ENCODE measurements at places on chromosomes 3 and 15.

DNA sequence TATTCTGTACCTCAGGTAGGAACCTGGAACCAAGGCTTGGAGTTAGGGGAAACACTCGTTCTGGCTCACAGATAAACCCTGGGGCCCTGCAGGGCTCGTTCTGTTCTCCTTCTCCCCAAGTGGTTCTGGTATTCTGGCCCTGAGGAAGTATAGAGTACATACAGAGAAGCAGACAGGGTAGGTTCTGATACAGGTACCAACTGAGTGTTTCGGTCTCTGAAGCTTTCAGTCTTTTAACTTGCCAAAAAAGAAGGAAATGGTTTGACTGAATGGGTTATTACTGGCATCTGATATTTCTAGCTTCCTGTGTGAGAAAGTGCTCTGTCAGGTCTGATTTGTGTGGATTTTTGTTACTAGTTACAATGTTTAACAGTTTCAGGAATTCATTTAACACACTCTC is 67.3 kb downstream of the UBE2E2 start:
- H3K27me3 ChIP-seq, result no peaks in the 10 kb centered on the region
- peaks cover 17% of the 10 kb centered on the region for H3K36me3 ChIP-seq
- no peak overlapping the region for H3K4me3 ChIP-seq
- DNase-seq, result no peak

GRCh38 chr3:30449290-30449632 is 157.1 kb upstream of the TGFBR2 start:
- H3K4me1 ChIP-seq, result no peaks in the 10 kb centered on the region
- no peak overlapping the region for H3K27ac ChIP-seq
- H3K27me3 ChIP-seq, result no peaks in the 10 kb centered on the region
- no peak for DNase-seq
- no peaks in the 10 kb centered on the region for H3K36me3 ChIP-seq

- no peaks in the 10 kb centered on the region for H3K4me1 ChIP-seq
- H3K27me3 ChIP-seq, result peaks cover 21% of the 10 kb centered on the region
- no peak overlapping the region for H3K27ac ChIP-seq
Observed at GRCh38 chr3:418239-418929, 221.8 kb downstream of the CHL1 start.

DNA sequence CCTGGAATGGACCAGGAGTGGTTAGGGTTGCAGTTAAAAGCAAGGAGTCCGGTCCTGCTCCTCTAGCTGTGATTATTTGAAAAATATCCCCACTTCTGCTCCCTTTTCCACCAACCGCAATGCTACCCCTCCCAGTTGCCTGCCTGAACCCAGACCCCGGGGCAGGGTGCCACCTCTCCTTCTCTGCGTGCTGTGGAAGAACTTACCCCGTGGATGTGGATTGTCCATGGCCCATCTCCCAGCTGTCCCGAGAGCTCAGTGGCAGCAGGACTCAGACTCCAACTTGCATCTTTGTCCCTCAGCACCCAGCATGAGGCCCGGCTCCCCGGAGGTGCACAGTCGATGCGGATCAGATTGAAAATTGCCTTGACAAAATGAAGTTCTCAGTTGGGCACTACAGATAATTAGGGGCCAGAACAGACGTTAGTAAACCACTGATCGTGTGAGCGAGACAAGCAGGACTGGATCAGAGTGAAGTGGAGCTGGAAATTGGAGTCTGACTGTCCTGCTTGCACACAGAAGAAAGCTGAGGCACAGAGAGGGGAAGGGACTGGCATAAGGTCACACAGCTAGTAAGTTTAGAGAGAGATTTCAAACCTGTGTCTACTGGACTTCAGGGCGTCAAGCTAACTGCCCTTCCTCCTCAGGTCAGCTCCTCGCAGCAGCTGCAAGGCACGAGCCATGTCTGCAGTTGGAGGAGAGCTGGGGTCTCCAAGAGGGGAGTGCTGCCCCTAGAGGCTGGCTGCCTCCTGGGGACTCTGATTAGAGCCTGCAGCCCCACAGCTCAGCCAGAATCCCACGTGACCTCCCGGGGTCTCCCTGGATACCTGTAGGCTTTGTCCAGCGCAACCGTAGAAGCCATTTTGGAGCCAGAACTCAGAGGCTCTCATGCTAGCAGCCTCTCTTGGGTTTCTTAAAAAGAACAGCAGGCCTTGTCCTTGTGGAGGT is 14.7 kb downstream of the SLC6A1 start:
- no peak overlapping the region for H3K4me3 ChIP-seq
- no peak overlapping the region for H3K27ac ChIP-seq
- DNase-seq, result no peak
- peaks cover 51% of the 10 kb centered on the region for H3K27me3 ChIP-seq
